ENCODE measurements at places on chromosomes 7 and 10. TPM values are rescaled to one million over a fixed set of nuclear protein-coding genes. Genes with fewer than 3 reads are reported as not detected.

DNA sequence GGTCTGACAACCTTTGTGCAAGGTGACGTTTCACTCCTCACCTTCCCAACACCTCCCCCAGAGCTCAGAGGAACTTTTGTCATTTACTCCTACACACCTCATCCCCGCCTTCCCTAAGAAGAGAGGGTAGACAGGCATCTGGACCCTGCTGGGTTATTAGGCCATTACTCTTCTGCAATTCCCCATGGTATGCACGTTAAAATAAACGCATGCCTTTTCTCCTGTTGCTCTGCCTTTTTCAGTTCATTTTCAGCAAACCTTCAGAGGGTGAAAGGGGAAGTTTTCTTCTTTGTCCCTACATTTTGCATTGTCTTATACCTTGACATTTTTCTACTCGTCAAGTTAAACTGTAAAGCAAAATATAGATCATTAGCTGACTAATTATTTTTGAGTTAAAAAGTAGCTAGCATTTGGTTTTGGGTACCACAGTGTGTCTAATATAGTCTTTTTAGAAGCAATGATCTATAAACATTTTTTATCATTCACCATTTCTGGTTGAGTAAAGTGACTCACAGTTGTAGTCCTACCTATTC, 10.5 kb upstream of the EDRF1 start:
- DNase-seq, result no peak
- no peaks in the 10 kb centered on the region for H3K36me3 ChIP-seq
- no peaks in the 10 kb centered on the region for H3K4me1 ChIP-seq

Gene RNLS
- 7.5 TPM for total RNA-seq

DNA sequence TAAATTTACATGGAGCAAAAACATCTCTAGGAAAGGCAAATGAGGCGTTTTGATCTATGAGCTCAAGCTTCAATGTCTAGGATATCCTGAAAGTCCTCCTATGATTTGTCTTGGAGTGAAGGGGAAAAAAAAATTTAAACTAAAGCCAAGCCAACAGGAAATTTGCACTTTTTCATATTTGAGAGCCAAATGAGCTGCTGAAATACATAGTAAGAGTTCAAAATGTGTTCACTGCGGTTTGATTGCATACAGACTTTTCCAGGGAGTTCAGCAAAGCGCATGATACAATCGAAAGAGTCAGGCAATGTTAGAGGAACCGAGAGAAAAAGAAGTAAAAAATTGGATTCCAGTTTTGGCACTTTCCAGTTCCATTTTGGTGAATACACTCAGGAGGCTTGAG, 633.4 kb upstream of the MGMT start:
- H3K27ac ChIP-seq, result no peak overlapping the region
- H3K36me3 ChIP-seq, result no peaks in the 10 kb centered on the region
- no peak for DNase-seq
- H3K4me1 ChIP-seq, result no peaks in the 10 kb centered on the region
- no peaks in the 10 kb centered on the region for H3K27me3 ChIP-seq

DNA sequence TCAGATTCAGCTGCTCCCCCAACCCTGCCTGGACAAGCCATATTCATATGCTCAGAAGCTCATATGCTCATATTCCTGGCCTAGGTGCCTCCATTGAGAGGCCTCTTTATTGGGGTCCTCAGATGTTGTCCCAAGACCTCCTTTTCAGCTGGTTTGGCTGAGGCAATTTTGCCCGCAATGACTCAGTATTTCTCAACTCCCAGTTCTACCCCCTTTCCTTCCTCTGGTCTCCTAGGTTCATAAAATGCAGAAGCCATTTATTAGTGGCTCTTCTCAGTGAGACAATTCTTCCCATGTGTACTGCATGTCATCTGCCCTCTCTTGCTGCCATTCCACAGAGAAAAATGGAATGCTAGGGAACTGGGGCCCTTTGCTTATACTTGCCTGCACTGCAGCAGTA, 110.7 kb downstream of the INHBA start:
- DNase-seq, result no peak
- H3K36me3 ChIP-seq, result no peaks in the 10 kb centered on the region
- H3K27ac ChIP-seq, result no peak overlapping the region
- H3K27me3 ChIP-seq, result no peaks in the 10 kb centered on the region

DNA sequence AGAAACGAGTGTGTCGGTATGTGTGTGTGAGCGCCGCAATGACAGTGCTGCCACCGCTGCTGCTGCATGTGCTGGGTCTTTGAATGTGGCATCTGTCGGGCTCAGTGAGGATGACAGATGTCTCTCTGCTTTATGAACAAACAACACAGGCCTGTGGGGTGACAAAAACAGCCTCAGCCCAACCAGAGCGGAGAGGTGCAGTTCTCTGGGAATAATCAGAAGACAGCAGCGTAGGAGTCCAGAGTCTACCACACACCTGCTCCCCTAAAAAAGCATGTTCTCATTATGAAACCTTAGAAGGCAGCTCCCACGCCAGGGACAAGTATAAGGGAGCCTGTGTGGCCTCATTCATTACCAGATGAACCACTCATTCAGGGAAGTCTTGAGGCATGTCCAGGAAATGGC, 278.3 kb downstream of the KCNMA1 start:
- no peaks in the 10 kb centered on the region for H3K4me1 ChIP-seq
- no peak for DNase-seq
- no peak overlapping the region for H3K4me3 ChIP-seq

Gene MET
- 12.9 TPM for total RNA-seq

Gene HECW1
- 10.5 TPM for total RNA-seq

Gene FAM180A
- not detected for total RNA-seq

DNA sequence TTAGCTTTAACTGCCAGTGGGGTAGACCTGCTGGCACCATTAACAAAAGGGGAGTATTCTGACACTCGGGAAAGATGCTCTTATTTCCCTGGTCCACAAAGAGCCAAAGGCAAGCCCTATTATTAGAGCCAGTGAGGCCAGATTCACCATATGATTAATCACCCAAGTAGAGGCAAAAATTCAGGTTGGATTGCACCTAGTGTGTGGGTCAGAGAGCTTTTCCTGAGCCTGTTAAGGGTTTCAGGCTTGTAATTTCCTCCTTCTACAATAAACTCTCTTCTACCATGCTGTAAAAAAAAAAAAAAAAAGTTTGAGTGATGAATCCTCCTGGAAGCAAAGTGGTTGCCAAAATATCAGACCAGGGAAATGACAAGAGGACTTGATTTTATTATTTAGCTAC, 163.5 kb downstream of the MBL2 start:
- H3K27ac ChIP-seq, result no peak overlapping the region
- no peak for DNase-seq
- no peaks in the 10 kb centered on the region for H3K4me1 ChIP-seq
- no peaks in the 10 kb centered on the region for H3K27me3 ChIP-seq
- no peak overlapping the region for H3K4me3 ChIP-seq

- H3K27ac ChIP-seq, result no peak overlapping the region
- H3K4me3 ChIP-seq, result no peak overlapping the region
- H3K27me3 ChIP-seq, result peaks cover 1% of the 10 kb centered on the region
- H3K36me3 ChIP-seq, result no peaks in the 10 kb centered on the region
- H3K4me1 ChIP-seq, result peaks cover 18% of the 10 kb centered on the region
Measured at GRCh38 chr10:71211053-71211452, 1.3 kb upstream of the UNC5B start.

Gene CYP3A4
- not detected for total RNA-seq

- H3K27me3 ChIP-seq, result no peaks in the 10 kb centered on the region
- no peaks in the 10 kb centered on the region for H3K36me3 ChIP-seq
- H3K4me3 ChIP-seq, result no peak overlapping the region
- no peak overlapping the region for H3K27ac ChIP-seq
Measured at GRCh38 chr7:96826089-96826488, 116.4 kb upstream of the SEM1 start.

- H3K27ac ChIP-seq, result no peak overlapping the region
- DNase-seq, result no peak
- H3K36me3 ChIP-seq, result no peaks in the 10 kb centered on the region
- H3K4me1 ChIP-seq, result 0 out of 2 replicates have a peak, but pooled peaks cover 2% of the 10 kb centered on the region
- H3K4me3 ChIP-seq, result no peak overlapping the region
Measured at GRCh38 chr7:121741896-121742295, 131.1 kb upstream of the PTPRZ1 start.

GRCh38 chr7:32958046-32959025, 1.1 kb downstream of the FKBP9 start:
- peak overlapping the region; percentile 83 for H3K4me3 ChIP-seq
- no peak overlapping the region for H3K27ac ChIP-seq
- DNase-seq, result no peak
- H3K4me1 ChIP-seq, result no peaks in the 10 kb centered on the region

DNA sequence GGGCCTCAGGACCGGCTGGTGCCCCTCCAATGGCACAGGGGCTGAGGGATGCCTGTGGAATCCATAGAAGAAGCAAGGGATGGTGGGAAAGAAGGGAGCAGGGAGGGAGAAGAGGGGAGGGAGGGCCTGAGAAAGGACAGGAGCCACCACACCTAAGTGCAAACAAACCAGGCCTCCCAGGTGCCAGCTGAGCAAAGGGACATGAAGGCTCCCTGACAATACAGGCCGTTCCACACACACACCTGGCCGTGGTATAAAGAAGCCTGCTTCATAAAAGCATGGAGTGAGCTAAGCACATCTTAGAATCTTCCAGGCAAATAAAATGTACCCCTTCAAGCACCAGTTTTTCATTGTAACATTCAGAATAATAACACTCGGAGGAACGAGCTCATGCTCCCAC, 54.0 kb downstream of the OAT start:
- no peak overlapping the region for H3K4me3 ChIP-seq
- no peak overlapping the region for H3K27ac ChIP-seq
- H3K4me1 ChIP-seq, result peaks cover 6% of the 10 kb centered on the region
- no peaks in the 10 kb centered on the region for H3K36me3 ChIP-seq

Gene MLXIPL
- total RNA-seq, result 9.4 TPM

- DNase-seq, result no peak
- no peaks in the 10 kb centered on the region for H3K4me1 ChIP-seq
Measured at GRCh38 chr10:128009372-128010126, 102.6 kb downstream of the PTPRE start.

- no peaks in the 10 kb centered on the region for H3K27me3 ChIP-seq
- H3K4me1 ChIP-seq, result peaks cover 14% of the 10 kb centered on the region
- H3K4me3 ChIP-seq, result no peak overlapping the region
Measured at GRCh38 chr7:96589038-96589437, 120.6 kb downstream of the SEM1 start.

Gene IFIT1
- total RNA-seq, result 1.8 TPM

Gene SORBS1
- 36.3 TPM for total RNA-seq

DNA sequence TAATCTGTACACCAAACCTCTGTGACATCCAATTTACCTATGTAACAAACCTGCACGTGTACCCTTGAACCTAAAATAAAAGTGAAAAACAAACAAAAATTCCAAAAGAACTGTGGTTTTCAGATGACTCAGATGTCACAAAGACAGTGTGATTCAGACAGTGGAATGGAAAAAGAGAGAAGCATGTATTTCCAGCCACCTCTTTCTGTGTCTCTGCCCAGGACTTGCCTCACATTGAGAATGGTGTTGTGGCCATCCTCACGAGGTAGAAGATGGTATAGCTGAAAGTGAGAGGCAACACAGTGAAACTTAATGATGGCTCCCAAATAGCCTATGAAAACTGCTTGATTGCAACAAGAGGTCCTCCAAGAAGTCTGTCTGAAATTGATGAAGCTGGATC, 78.0 kb downstream of the ARL5B start:
- no peaks in the 10 kb centered on the region for H3K27me3 ChIP-seq
- H3K27ac ChIP-seq, result no peak overlapping the region
- no peak overlapping the region for H3K4me3 ChIP-seq
- no peaks in the 10 kb centered on the region for H3K4me1 ChIP-seq
- no peaks in the 10 kb centered on the region for H3K36me3 ChIP-seq
- DNase-seq, result no peak

DNA sequence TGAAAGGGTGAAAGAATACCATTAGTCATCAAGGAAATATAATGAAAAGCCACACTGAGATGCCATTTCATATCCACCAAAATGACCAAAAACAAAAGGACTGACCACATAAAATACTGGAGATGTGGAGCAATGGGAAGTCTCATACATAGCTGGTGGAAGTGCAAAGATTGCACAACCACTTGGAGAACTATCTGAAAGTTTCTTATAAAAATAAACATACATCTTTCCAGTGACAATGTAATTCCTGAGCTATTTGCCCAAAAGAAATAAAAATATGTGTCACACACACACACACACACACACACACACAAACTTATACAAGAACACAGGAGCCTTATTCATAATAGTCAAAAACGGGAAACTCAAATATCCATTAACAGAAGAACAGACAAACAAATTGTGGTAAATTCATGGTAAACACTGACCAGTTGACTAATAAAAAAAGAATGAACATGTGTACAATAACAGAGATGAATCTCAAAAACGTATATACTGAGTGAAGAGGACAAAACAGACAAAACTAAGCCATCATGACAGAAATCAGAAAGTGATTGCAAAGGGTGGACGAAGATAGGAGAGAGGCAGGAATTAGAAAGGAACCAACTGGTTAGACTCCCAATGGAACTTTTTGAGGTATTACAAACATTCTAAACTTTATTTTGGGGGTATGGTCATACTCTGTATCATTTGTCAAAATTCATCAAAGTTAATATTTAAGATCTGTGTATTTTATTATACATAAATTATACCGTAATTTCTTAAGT, 21.5 kb downstream of the WASL start:
- no peaks in the 10 kb centered on the region for H3K27me3 ChIP-seq
- DNase-seq, result no peak
- H3K27ac ChIP-seq, result no peak overlapping the region

Measured in H1 (cell line).